Stimulated activated CD4-positive, alpha-beta T cell treated with anti-CD3 and anti-CD28 coated beads, Interleukin-2, amount 100 ng/mL, for 4 hours (primary cell): ENCODE measurements at places on chromosomes 11 and 22.

DNA sequence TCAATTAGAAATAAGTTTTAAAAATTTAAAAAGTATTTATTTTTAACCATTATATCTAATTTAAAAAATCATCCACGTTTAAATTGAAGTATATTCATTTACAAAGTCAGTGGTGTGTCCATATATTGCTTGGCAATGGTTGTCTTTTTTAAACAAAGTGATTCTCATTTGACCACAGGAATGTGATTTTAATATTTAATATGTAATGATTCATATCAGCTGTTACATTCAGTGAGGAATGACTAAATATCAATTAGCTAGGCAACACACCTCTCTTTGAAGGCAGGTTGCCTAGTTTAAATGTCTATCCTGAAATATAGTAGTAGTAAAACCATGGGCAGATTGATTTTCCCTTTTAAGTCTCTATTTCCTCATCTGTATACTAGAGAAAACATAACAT lies 392.2 kb upstream of the CCDC179 start:
- DNase-seq, result no peak

DNA sequence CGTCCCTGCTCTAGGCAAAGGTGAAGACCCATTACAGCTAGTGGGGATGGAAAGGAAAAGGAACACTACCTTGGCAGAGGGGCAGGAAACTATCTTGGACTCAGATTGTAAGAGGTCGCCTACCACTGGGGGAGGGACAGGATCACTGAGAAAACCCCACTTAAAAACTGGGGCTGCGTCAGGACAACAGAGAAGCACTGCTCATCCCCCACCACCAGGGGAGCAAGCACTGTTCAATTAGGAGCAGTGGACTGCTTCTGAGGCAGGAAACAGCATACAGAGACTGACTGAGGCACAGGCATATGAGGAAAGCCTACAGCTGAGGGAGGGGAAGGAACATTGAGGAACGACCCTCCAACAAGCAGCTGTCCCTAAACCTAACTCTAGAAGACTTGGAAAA lies 20.8 kb upstream of the DLAT start:
- DNase-seq, result no peak

DNA sequence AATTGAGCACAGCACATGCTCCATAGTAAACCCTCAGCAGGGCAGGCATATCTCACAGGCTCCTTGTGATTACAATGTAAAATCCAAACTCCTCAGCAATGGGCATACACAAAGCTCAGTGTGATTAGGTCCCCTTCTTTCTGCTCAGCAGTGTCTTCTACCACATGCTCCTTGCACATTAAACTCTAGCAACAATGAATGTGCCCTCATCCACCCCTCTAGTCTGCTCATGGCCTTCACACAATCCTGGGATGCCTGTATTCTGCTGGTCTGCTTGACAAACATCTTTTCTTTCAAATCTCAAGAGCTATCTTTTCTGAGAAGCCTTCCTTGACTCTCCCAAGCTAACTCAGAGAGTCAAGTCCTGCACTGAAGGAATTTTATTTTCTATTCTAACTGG lies 32.4 kb upstream of the DBX1 start:
- no peak for DNase-seq

DNA sequence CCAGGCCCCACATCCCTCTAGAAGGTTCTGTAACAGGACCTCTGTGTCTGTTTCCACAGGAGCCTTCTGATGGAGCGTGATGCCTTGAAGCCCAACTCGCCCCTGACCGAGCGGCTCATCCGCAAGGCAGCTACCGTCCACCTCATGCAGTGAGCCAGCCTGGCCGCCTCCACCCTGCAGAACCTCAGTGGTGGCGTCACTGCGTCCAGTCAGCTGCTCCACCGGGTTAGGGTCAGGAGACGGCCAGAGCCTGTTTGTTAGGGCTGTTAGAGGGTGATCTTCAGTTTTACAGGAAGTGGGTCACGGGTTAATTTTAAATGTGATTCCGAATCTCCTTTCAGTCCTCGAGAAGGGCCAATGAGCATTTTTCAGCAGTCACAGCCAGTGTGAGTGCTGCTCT lies 3.9 kb upstream of the GTSE1 start:
- DNase-seq, result no peak

GRCh38 chr22:45217806-45218205 lies 22.9 kb downstream of the KIAA0930 start:
- no peak for DNase-seq

GRCh38 chr11:130848361-130849214 lies 67.7 kb downstream of the SNX19 start:
- DNase-seq, result no peak

- DNase-seq, result no peak
These were observed 723 bp upstream of the SCUBE1 start for GRCh38 chr22:43343670-43344519.

DNA sequence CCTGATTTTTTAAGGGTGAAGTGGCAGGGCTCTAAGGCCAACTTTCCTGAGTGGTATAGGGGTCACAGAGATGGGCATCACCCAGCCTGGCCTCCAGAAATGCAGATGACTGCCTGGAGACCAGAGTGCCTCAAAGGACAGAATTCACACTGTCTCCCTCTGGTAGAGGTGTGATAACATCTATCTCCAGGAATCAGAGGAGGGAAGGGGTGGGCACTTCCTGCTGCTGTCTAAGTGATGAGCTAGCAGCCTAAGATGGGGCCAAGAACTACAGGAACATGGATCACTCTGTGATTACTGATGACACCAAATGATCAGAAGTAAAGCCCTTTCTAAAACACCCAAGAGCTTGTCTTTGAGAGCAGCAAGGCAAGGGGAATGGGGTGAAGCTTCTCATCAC lies 61.9 kb downstream of the C11orf58 start:
- DNase-seq, result no peak

GRCh38 chr22:20579273-20580120 lies 72.1 kb downstream of the MED15 start:
- no peak for DNase-seq

DNA sequence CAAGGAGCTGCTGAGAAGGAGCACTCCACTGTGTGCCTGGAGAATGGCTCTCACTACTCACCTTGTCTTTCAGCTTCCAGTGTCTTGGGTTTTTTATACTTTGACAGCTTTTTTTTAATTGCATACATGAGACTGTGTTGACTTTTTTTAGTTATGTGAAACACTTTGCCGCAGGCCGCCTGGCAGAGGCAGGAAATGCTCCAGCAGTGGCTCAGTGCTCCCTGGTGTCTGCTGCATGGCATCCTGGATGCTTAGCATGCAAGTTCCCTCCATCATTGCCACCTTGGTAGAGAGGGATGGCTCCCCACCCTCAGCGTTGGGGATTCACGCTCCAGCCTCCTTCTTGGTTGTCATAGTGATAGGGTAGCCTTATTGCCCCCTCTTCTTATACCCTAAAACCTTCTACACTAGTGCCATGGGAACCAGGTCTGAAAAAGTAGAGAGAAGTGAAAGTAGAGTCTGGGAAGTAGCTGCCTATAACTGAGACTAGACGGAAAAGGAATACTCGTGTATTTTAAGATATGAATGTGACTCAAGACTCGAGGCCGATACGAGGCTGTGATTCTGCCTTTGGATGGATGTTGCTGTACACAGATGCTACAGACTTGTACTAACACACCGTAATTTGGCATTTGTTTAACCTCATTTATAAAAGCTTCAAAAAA lies 72.6 kb downstream of the NCAPD3 start:
- DNase-seq, result no peak

GRCh38 chr11:130528298-130529261 lies 80.1 kb downstream of the ADAMTS15 start:
- no peak for DNase-seq

- no peak for DNase-seq
These were observed 8.1 kb upstream of the PLXNB2 start for GRCh38 chr22:50315289-50316113.

DNA sequence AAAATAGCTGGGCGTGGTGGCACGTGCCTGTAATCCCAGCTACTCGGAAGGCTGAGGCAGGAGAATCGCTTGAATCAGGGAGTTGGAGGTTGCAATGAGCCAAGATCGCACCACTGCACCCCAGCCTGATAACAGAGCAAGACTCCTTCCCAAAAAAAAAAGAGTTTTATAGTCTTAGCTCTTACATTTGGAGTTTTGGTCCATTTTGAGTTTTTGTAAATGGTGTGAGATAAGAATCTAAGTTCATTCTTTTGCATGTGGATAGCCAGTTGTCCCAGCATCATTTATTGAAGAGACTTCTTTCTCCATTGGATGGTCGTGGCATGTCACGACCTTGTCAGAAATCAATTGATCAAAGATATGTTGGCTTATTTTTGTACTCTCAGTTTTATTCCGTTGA lies 34.6 kb downstream of the RNF121 start:
- DNase-seq, result no peak

DNA sequence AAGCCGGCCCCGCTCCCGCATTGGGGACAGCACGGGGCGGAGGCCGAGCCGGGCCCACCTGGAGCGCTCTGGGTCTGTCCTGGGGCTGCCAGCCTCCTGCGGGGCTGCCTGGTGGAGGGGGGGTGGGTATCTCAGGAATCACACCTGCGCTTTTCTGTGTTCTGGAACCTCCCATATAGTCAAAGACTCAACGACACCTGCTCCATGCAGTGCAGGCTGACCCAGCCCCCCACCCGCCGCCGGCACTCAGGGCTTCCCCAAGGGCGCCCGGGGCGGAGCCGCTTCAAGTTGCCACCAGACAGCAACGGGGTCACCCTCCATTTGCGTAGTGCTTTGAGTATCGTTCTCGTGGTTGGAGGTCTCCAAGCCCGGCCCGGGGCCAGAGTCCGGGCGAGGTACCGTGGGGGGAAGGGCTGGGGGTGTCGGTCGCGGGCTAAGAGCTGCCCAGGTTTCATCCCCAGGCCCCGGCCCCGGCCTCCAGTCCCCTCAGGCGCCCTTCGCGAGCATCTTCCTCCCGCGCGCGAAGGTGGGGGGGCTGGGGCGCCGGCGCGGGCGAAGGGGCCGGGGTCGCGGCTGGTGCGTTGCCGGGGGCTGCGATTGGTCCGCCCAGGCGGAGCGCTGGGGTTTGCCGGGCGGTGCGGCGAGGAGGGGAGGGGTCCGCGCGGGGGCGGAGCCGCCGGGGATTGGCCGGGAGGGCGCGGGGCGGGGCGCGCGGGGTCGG lies 6.6 kb downstream of the TSPAN4 start:
- DNase-seq, result peak; percentile 29

DNA sequence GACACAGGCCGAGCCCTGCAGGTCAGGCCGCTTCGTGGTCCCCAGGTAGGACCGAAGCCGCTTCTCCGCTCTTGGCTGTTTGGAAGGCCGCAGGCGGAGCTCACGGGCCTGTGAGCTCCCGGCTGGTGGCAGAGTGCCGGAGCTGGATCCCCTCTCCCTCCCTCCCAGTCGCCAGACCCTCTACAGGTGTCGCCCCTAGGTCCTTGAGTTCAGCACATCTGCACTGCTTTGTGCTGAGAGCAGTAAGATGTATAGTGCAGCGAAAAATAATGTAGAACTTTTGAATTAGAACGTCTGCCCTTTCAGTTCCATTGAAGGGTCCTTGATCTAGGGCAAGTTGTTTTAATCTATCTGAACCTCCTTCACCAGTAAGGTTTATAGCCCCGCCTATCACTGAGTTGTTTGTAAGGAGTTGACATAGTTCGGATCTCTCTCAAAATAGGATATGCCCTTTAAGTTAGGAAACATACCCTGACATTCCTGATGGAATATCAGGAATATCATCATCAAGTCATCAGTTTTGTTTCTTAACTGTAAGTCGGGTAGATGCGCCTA lies 419 bp downstream of the ANKRD49 start:
- no peak for DNase-seq

GRCh38 chr11:113105592-113105991 lies 144.4 kb downstream of the NCAM1 start:
- DNase-seq, result no peak

DNA sequence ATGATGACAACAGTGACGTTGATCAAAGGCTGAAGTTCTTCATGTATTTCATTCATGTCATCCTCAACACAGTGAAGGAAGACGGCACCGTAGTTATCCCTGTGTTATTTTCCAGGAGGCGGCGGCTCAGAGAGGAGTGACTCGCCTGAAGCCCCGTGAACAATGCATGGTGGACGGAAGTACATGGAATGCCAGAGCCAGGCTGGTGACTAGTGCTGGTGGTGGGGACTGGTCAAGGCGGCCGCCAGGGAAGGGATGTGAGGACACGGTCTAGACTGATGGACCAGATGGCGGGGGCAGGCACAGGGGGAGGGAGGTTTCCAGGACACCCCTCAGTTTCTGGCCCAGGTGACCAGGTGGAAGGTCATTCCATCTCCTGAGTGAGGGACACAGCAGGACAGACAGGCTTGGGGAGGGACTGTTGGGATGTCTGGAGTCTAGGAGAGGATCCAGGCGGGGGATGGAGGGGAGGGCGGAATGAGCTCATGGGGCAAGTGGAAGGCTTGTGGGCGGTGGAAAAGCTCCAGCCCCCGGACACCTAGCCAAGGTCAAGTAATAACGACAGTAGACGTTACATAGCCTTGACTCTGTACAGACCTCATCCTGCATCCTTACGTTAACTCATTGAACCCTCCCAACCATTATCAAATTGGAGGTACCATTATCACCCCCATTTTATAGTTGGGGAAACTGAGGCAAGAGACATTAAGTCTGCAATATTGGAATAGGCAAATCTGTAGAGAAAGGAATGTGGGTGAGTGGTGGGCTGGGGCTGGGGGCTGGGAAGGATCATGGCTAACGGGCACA lies 16.0 kb upstream of the PICK1 start:
- no peak for DNase-seq

GRCh38 chr11:97363331-97363730 lies 973.5 kb downstream of the JRKL start:
- no peak for DNase-seq

GRCh38 chr11:122697636-122698167 lies 42.2 kb downstream of the UBASH3B start:
- DNase-seq, result no peak

GRCh38 chr11:76318744-76319384 lies 62.1 kb downstream of the THAP12 start:
- peak; percentile 73 for DNase-seq

GRCh38 chr11:78666675-78667160 lies 92.1 kb upstream of the NARS2 start:
- DNase-seq, result no peak

GRCh38 chr11:119975561-119976152 lies 162.3 kb downstream of the TRIM29 start:
- no peak for DNase-seq

DNA sequence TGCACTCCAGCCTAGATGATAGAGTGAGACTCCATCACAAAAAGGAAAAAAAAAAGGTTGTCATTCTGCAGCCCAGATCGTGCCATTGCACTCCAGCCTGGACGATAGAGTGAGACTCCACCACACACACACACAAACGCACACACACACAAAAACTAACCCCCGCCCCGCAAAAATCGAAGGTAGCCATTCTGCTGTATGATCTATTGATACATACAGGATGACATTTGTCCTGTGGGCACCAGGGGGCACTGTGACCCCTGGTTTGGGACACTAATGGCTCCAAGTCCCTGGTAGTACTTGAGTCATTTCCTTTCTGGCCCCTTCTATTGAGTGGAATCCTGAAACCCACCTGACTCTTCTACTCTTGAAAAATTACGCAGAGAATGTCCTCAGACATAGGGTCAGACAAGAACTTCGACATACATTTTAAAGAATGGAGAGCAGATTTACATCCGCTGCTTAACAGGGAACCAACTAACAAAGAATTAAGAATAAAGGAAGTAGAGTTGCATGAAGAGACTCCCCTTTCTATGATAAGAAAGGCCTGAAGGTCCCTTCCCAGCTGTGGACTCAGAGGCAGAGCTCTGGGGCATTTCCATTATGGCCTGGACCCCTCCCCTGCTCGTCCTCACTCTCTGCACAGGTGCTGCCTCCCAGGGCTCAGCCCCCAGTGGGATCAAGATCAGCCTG lies 35.0 kb upstream of the PRAME start:
- DNase-seq, result peak; percentile 28

- DNase-seq, result no peak
These were observed 38.4 kb downstream of the DRD2 start for GRCh38 chr11:113436672-113437252.
